ENCODE measurements at places on chromosomes 1 and 21.

- DNase-seq, result no peak
Measured at GRCh38 chr1:230425252-230426091, 660 bp downstream of the PGBD5 start.

DNA sequence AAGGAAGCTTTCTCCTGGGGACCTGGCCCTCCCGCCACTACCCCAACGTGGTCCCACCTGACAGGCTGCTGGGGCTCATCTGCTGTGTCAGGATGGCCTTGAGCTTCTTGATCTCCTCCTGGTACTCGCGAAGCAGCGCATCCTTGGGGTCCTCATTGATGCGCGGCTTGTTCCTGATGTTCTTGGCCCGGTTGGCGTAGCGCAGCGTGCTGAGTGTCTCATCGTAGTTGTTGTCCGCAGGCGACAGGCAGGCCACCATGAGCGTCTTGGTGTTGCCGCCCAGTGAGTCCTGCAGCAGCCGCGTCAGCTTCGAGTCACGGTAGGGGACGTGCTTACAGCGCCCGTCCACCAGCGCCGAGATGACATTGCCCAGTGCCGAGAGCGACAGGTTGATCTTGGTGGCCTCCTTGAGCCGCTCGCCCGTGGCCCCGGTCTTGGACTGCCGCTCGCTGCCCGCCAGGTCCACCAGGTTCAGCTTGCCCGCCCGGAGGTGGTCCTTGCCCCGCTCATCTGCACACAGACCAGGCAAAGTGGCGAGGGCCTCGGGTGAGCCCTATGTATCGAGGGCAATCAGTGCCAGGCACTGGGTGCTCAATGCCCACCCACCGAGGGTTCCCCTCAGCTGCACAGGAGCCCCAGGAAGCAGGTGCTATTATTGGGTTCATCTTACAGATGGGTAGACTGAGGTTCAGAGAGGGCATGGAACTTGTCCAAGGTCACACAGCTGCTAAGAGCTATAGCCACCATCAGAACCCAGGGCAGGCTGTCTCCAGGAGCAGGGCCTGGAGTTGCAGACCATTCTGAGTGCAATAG is 13.2 kb downstream of the KIF17 start:
- no peak for DNase-seq

GRCh38 chr1:183456826-183457225 is 15.5 kb upstream of the SMG7 start:
- DNase-seq, result no peak

DNA sequence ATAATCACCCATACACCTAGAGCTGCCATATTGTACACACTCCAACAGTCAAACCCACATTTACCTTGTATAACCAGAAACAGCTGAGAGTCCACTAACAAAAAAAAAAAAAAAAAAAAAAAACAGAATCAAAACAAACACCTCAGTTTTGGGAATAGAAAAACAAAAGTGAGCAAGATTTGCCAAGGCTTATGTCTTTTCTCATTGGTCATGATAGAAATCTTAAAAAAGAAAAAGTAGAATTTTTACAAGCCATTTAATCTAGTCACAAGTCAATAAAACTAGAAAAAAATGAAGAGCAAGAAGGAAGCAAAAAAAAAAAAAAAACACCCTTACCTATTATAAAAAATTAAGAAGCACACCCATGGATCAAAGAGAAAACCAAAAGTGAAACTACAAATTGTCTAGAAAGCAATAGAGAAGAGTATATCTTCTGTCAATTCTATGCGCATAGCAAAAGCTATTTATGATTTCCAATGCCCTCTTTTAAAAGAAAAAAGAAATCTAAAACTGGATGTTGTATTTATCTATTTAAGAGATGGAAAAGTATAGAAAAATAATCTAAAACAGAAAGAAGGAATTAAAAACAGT is 113.2 kb upstream of the GALNT2 start:
- DNase-seq, result no peak

GRCh38 chr1:94265906-94266305 is 28.5 kb upstream of the ARHGAP29 start:
- DNase-seq, result no peak

- no peak for DNase-seq
Measured at GRCh38 chr1:224851210-224851847, 78.1 kb upstream of the DNAH14 start.

DNA sequence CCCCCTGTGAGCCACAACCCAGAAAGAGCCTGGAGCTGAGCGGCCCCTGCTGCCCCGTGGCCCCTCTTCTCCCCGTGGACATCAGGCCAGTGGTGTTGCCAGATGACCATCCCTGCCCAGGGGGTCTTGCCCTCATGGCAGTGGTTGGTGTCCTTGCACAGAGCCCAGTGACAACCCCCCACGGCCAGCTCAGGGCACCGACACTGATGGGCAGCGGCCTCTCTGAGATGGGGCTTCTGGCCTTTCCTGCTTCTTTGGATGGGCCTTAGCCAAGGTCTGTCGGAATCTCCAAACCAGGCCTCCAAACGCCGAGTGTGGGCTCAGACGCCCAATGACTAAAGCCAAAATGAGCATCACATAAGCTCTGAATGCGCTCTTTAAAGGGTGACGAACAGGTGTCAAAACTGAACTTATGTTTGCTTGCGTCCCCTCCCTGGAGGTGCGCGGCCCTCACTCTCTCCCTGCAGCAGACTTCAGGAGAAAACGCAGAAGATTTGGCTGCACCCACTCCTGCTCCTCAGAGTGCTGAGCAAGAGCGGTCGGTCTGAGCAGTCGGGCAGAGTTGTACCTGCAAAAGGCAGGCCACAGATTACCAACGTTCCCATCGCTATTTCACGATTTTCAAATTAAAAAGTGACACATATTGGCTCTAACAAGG is 41.9 kb downstream of the UBE2G2 start:
- no peak for DNase-seq

GRCh38 chr1:225962440-225962975 is 21.5 kb upstream of the LEFTY2 start:
- DNase-seq, result no peak

GRCh38 chr1:106061586-106062495 is 994.6 kb upstream of the PRMT6 start:
- DNase-seq, result no peak

GRCh38 chr1:47797575-47797974 is 199.6 kb downstream of the TRABD2B start:
- DNase-seq, result no peak

- DNase-seq, result no peak
Measured at GRCh38 chr1:117574161-117574835, 31.6 kb upstream of the TENT5C start.

- peak; percentile 25 for DNase-seq
Measured at GRCh38 chr1:46616277-46617107, at the start of gene MOB3C. Gene MOB3C, minus strand, starts transcription at chr1:46616811. Its CDS starts 3,490 bp downstream, at chr1:46613321.

GRCh38 chr21:31741116-31741515 is 9.2 kb upstream of the SCAF4 start:
- DNase-seq, result no peak

- DNase-seq, result no peak
Measured at GRCh38 chr1:176557543-176558258, 94.7 kb downstream of the PAPPA2 start.

DNA sequence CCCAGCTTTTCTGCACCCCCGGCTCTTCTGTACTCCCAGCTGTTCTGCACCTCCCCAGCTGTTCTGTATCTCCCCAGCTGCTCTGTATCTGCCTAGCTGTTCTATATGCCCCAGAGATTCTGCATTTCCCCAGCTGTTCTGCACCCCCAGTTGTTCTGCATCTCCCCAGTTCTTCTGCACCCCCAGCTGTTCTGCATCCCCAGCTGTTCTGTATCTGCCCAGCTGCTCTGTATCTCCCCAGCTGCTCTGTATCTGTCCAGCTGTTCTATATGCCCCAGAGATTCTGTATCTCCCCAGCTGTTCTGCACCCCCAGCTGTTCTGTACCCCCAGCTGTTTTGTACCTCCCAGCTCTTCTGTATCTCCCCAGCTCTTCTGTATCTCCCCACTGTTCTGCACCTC is 41.1 kb downstream of the UMODL1 start:
- DNase-seq, result no peak

GRCh38 chr21:21788591-21788990 is 790.4 kb downstream of the NCAM2 start:
- no peak for DNase-seq

GRCh38 chr1:156203331-156203730 is 9.4 kb downstream of the SLC25A44 start:
- DNase-seq, result no peak

GRCh38 chr1:172663732-172664131 is 4.8 kb downstream of the FASLG start:
- no peak for DNase-seq

All from DMS79 (cell line).